ENCODE measurements at places on chromosomes 1 and 21. TPM values are rescaled to one million over a fixed set of nuclear protein-coding genes. Genes with fewer than 3 reads are reported as not detected.
A peak's percentile ranks its signal among the peaks of the same experiment; 100 is the strongest.

DNA sequence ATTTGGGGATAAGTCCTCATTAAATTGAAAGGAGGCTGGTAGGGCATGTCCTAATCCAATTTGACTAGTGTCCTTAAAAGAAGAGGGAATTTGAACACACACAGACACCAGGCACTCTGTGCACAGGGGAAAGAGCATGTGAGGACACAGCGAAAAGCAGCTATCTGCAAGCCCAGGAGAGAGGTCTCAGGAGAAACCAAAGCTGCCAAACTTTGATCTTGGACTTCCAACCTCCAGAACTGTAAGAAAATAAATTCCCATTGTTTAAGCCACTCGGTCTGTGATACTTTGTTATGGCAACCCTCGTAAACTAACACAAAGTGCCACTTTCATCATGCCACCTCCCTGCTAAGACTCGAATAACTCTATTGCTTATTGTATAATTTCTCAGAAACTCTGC lies 13.8 kb downstream of the PLA2G4A start:
- ATAC-seq: no peak

GRCh38 chr1:208577381-208577905 lies 333.3 kb upstream of the PLXNA2 start:
- no peak for ATAC-seq

GRCh38 chr1:22140694-22141093 lies 2.2 kb downstream of the WNT4 start:
- ATAC-seq: peak; percentile 14

DNA sequence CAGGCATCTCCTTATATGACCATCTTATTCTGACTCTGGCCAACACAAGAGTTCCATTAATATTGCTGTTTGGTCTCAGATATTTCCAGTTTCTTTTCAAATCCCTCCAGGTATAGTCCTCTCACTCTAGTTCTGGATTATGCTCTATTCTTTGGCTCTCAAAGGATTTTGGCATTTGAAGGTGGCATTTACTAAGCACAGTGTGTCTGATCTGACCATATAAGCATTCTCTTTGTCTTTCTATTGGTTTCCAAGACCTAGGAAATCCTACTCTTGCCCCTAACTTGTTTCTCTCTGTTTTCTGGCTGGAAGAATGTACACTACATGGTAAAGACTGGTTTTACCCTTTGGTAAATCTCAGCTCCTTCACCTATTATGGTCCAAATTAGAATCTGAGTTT lies 12.7 kb upstream of the ACADM start:
- no peak for ATAC-seq

Gene FAM229A
- 2.3 TPM for total RNA-seq

DNA sequence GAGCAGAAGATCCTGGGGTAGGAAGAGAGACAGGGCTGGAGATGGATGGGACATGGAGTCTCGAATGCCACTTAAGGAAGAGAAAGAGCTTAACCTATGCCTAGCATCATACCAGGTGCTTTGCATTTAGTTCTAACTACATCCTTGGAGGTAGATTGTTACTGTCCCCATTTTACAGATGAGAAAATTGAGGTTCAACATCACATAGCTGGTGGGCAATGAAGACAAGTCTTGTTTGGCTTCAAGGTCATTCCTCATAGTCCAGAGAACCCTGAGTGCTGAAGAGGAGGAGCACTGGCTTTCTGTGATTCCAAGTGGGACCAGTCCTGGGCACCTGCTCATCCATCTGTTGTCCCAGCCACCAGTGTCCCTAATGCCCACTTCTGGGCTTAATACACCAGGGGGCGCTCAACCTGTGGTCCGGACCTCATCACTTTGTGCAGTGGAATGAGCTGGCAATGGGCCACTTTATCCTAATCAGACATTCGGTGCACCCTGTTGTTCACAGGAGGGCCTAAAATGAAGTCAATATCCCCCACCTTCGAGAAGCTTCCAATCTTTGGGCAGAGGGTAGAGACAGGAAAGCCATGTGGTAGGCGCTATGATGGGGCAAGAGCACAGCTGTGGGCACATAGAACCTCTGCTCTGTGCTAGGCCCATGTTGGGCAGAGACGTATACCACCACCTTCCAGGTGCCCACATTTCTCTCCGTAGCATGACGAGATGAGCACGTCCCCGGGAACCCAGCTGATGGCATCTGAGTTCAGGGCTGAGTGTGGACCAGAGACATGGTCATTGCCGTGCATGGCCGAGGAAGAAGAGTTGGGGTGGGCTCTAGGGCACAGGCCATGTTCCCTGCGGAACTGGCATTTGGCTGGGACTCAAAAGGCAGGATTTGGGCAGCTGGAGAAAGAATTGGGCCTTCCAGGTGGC lies 9.2 kb downstream of the RPS6KA1 start:
- ATAC-seq: no peak

- ATAC-seq: no peak
Observed at GRCh38 chr1:15070145-15070748, 83.3 kb upstream of the TMEM51 start.

- ATAC-seq: peak; percentile 67
Observed at GRCh38 chr1:23473037-23473800, 10.8 kb downstream of the ASAP3 start.

DNA sequence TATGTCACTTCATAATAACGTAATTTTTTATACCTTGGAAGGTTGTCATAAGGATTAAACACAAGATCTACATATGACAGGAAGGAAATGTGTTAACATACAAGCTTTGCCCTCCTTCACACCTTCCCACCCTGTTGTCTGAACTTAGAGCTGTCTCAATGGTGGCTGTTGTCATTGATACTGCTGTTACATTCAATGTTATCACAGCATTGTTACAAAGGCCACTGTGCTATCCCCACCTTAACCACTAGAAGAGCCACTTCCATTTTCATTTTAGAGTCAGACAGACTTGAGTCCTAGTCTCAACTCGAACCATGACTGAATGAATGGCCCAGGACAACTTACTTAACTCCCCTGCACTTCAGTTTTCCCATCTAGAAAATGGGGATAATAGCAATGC lies 31.2 kb downstream of the TAS1R2 start:
- ATAC-seq: no peak

GRCh38 chr21:42594616-42595282 lies 58.7 kb upstream of the PDE9A start:
- no peak for ATAC-seq

Gene SERINC2
- 109 TPM for total RNA-seq

Gene ZNF593OS
- 0.16 TPM for total RNA-seq

Gene CDK11A
- total RNA-seq: 15.7 TPM

DNA sequence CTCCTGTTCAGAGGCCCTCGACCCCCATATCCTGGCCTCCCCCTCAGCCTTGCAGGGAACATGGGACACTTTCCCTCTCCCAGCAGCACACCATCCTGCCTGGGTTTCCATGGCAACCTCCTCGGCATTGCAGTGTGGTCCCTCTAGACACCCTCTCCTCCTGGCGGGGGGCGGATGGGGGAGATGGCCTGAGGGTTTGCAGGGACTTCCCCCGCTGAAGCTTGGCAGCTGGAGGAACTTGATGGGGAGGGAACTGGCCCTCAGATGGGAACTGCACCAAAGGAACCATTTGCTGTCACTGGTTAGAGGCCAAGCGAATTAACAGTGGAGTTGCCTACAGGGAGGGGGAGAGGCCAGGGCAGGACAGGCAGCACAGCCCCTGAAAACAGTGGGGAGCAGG lies 28.7 kb downstream of the RIMS3 start:
- ATAC-seq: no peak

Gene WNT3A
- total RNA-seq: 0.44 TPM

- peak; percentile 15 for ATAC-seq
Observed at GRCh38 chr1:67652800-67653199, 32.2 kb upstream of the GADD45A start.

Gene WDR64
- not detected for total RNA-seq

Gene B3GALT2
- total RNA-seq: 0.04 TPM

Gene LYPD8
- not detected for total RNA-seq

Gene GLIS1
- total RNA-seq: 0.20 TPM

GRCh38 chr1:17755120-17755519 lies at the start of gene ACTL8:
ACTL8 (plus strand) TSS chr1:17755333; CDS start chr1:17823009, 67,676 bp downstream.
- ATAC-seq: no peak

DNA sequence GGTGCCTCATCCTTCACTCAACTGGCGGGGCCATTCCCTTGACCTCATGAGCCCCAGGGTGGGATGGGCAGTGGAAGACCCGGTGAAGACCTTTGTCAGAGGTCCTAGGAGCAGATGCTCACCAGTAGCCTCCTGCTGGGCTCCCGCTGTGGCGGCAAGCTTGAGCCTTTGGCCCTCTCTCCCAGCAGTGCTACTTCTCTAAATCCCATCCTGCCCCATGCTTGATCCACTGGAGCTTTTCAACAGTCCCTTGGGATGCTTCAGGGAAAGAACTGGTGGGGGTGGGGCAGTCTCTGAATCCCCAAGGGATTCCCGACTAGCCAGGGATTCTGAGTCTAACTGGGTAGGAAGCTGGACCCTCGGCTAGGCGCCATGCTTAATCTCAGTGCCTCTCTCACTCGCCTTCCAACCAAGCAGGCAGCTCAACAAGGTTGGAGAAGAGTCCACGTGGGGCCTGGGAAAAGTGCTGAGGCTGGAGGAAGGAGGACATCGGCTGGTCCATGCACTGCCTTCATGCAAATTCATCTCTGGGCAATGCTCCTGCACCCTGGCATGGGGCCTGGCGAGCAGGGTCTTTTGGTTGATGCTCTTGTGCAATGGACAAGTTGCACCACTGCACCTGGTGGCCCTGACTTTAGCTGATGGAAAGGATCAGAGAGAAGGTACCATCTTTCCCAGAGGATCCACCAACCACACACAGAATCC lies 190.3 kb downstream of the GRIK3 start:
- no peak for ATAC-seq

- ATAC-seq: peak; percentile 97
Observed at GRCh38 chr1:55466373-55466772, 251.2 kb upstream of the USP24 start.

GRCh38 chr21:44394733-44395132 lies 41.3 kb downstream of the TRPM2 start:
- no peak for ATAC-seq

DNA sequence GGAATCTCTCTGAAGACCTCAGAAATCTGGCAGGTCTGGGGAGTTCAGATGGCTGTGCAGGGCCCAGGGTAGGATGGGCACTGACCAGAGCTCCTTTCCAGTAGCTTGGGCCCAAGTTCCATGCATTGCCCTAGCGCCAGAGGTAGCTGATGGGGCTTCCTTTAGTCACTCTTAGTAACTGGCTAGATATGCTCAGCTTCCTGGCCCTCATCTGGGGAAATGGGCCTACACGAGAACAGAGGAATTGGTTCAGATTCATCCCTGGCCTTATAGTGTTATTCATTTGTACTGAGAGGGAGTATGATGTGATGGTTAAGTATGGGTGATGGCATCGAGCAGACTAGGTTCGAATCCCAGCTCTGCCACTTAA lies 15.5 kb upstream of the PSMB2 start:
- no peak for ATAC-seq

Gene LCE1B
- not detected for total RNA-seq

All from esophagus mucosa (tissue), 1 donor.